Cerebellum (tissue), 4 donors: ENCODE measurements at places on chromosomes 4 and X. TPM values are rescaled to one million over a fixed set of nuclear protein-coding genes. Genes with fewer than 3 reads are reported as not detected.

GRCh38 chr4:61864286-61864685, 664.2 kb downstream of the ADGRL3 start:
- DNase-seq: no peak

GRCh38 chr4:56743550-56743949, 62.5 kb upstream of the HOPX start:
- no peak for DNase-seq

- no peak for DNase-seq
These were observed 58.5 kb downstream of the NCAPG start for GRCh38 chr4:17869327-17869726.

The ZNF330 gene
- total RNA-seq: 19.0 TPM

The BRS3 gene
- total RNA-seq: not detected
